ENCODE measurements at places on chromosomes 13 and 19.

GRCh38 chr19:28331596-28331995, 881.4 kb downstream of the UQCRFS1 start:
- no peak for DNase-seq

DNA sequence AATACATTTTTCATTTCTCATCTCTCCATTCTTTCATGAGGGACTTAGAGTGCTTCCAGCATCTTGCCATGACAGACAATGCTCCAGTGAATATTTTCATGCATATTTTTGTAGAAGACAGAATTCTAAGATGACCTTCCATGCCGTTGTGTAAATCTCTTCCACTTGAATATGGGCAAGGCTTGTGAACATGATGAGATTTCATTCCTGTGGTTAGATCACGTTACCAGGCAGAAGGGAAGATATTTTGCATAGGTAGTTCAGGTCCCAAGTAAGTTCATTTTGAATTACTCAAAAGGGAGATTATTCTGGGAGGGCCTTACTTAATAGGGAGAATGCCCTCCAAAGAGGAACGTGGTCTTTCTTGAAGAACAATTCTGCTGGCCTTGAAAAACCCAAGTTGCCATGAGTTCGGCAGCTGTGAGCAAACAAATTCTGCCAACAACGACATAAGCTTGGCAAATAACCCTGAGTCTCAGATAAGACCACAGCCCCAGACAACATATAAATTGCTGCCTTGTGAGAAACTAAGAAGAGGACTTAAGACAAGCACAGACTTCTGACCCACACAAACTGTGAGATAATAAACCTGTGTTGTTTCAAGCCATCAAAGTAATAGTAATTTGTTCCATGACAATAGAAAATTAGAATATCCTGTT, 400.5 kb upstream of the GPC6 start:
- no peak for DNase-seq

- no peak for DNase-seq
Measured at GRCh38 chr19:39971380-39972035, 543 bp downstream of the PSMC4 start.

GRCh38 chr19:5534787-5535586, 32.8 kb downstream of the TINCR start:
- no peak for DNase-seq

GRCh38 chr13:26957182-26957581, 196.6 kb upstream of the GPR12 start:
- DNase-seq, result no peak

- DNase-seq, result no peak
Measured at GRCh38 chr19:3441089-3441985, 39.0 kb downstream of the SMIM24 start.

- DNase-seq, result no peak
Measured at GRCh38 chr13:109818886-109819285, 32.5 kb upstream of the IRS2 start.

DNA sequence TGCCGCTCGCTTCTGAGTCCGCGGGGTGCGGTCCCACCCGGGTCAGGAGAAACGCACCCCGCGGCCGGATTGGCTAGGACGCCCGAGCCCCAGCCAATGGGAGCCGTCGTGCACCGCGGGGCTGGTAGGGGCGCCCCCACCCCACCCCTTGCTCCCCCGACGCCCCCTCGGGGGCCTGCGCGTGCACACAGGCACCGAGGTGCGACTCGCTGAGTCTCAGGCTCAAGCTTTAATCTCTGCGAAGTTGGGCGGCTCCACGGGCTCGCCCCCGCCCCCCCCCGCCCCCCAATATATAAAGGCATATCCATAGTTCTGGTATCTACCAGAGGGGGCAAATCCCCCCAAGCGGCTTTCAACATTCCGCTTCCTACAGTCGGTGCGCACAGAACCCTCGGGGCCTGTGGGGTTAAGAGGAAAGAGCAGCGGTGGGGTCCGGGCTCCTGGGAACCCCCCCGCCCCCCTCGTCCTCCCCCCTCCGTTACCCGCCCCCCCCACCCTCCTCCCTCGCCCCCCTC, at the start of gene COX6B2:
TSS of gene COX6B2 (minus strand) at position 22 of the 515 bp plus-strand sequence. CDS start 198 bp downstream, outside the sequence.
- DNase-seq, result no peak

DNA sequence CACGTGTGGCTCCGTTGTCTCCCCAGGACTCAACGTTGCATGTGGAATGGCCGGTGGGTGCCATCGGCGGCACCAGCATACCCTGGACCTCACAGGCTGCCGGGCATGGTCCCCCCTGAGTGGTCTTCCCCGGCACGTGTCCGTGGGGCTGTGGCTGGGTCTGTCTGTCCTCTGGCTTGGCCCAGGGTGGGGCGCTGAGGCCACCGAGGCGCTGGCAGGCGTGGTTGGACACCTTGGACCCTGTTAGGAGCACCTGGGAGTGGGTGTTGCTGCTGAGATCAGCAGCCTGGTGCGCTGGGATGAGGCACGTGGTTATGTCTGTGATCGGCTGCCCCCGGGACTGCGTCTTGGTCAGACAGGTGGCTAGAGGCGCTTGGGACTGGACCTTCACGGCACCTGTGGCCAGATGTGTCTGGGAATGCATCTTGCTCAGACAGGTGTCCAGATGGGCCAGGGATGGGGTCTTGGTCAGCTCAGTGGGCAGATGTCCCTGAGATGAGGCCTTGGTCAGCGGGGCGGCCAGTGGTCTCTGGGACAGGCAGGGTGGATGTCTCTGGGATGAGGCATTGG, 9.2 kb downstream of the IQCN start:
- DNase-seq, result no peak

DNA sequence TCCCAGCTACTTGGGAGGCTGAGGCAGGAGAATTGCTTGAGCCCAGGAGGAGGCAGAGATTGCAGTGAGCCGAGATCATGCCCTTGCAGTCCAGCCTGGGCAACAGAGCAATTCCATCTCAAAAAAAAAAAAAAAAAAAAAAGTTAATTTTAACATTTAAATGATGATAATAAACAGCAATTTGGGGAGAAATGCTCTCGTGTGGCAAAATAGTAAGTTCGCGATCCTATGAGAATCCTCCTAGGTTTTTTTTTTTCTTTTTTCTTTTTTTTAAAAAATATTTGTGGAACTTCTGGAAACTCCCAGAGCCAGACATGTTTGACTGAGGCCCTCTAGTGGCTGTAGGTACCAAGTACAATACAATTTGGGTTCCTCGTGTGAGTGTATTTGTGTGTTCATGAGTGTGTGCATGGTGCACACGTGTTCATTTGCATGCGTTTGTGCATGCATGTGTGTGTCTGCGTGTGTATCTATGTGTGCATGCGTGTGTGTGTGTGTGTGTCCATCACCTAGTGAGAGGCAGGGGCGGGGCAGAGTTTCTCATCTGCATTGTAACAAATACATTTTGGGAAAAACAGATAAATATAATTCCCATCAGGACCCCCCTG, 31.2 kb downstream of the TMPRSS9 start:
- peak; percentile 57 for DNase-seq

- DNase-seq, result peak; percentile 54
Measured at GRCh38 chr19:42270346-42271044, 1.4 kb downstream of the CIC start.

DNA sequence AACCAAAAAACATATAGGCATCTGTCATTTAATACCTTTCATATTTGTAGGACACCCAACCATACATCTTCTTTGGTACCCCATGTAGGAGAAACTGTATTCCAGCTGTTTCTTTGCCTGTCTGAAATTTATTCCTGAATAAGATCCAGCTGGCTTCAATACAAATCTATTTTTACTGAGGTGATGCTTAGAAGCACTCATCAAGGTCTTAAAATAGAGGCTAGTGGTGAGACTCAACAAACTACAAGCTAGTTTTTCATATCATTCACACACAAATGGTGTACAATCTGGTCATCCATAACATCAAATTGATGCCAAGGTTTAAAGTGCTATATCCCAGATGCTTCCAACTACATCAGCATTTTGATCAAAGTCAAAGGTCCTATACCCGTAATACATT, 1071.3 kb upstream of the MIR17HG start:
- no peak for DNase-seq

- DNase-seq, result no peak
Measured at GRCh38 chr13:99063952-99064351, 86.1 kb upstream of the DOCK9 start.

GRCh38 chr19:5246554-5247155, 94.0 kb downstream of the PTPRS start:
- DNase-seq, result no peak

DNA sequence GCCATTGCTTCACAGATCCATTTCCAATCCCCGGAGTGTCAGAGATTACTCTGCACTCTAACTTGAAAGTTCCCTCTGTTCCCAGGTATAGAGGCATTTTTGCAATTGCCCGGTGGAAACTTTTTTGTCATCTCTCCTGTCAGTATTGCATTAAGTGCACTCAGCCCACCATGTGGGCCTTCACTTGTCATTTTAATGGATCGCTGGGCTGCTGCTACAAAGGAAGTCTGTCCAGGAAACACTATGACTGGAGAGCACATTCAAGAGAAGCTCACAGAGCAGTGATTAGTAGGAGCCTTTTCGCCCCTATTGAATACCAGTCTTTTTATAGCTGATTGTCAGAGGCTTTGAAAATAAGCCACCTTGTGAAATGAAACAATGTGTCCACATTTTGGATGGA, 180.9 kb downstream of the B3GLCT start:
- DNase-seq, result no peak
